ENCODE measurements at places on chromosomes 1 and 21.

DNA sequence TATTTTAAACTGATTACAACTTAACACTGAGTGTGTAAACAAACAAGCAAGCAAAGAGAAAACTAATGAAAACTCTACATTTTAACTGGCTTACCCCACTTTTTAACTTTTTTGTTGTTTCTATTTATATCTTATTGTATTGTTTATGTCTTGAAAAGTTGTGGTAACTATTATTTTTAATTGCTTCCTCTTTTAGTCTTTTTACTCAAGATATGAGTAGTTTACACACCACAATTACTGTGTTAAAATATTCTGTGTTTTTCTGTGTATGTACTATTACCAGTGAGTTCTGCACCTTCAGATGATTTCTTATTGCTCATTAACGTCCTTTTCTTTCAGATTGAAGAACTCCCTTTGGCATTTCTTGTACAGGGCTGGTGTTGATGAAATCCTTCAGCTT lies 4.7 kb upstream of the HHAT start:
- DNase-seq, result no peak

GRCh38 chr21:16323596-16323995 lies 593.8 kb downstream of the USP25 start:
- no peak for DNase-seq

DNA sequence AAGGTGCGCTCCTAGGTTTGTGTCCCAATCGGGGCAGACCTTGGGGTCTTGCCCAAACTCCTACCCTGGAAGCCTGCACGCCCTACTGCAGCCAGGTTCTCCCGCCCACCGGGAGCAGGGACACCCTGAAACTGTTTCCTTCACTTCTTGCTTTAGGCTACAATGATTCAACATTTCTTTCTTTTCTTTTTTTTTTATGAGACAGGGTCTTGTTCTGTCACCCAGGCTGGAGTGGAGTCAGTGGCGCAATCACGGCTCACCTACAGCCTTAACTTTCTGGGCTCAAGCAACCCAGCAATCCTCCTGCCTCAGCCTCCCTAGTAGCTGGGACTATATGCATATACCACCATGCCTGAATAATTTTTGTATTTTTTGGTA lies 75.8 kb downstream of the ITPKB start:
- no peak for DNase-seq

GRCh38 chr1:21909286-21909759 lies 27.8 kb downstream of the HSPG2 start:
- no peak for DNase-seq

DNA sequence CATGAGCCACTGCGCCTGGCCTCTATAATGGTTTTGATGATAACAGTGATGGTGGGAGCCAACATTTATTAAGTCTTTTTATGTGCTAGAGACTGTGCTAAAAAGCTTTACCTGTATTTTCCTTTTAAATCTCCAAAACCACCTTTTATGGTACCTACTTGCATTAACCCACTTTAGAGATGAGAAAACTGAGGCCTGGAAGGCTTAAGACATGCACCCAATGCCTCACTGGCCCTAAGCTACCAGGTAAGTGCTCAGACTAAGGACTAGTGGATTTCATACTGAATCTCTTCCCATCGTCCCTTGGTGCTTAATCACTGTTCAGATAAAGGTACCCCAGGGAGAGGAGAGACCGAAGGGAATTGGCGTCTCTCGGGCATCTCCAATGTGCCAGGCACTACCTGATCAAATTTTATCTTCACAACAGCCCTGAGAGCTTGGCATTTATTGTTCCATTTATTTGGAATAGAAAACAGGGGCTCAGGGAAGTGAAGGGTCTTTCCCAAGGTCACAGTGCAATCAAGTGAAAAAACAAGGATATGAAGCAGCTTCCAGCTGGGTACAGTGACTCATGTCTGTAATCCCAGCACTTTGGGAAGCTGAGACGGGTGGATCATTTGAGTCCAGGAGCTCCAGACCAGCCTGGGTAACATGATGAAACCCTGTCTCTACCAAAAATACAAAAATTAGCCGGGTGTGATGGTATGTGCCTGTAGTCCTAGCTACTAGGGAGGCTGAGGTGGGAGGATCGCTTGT lies 84.2 kb downstream of the LACTBL1 start:
- no peak for DNase-seq

GRCh38 chr21:15289896-15290841 lies 225.4 kb upstream of the NRIP1 start:
- no peak for DNase-seq

- DNase-seq, result no peak
Measured at GRCh38 chr1:59541161-59541560, 244.3 kb downstream of the FGGY start.

- no peak for DNase-seq
Measured at GRCh38 chr1:12475101-12475500, 142.9 kb downstream of the DHRS3 start.

DNA sequence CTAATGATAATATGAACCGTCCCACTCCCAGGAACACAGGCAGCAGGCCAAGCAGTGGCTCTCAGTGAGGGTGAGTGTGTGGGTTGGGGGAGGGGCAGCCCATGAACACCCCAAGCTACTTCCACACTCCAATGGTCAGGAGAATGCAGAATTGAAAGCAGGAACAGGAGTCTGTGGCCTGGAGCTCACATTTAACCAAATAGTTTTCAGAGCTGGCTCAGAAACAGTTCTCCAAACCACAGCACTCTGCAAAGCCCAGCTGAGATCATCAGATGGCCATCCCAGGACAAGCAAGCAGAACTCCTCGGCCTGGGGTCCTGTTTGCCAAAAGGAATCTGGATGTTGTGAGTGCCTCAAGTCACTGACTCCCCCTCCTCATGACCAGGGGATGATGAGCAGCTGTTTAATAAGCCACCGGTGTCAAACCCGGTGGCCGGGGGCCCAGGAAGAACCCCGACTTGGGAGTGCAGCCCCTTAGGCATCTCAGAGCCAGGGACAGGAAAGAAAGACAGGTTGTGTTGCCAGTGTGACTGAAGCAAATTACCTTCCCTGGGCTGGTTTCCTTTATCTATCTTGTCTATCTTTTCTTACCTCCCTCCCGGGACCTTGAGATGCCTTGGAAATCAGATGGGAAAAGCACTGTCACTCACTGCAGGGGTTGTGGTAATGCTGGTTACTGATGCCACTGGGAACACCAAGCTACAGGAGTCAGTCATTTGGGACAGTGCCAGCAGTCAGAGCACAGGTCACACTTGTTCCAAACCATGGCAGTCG lies 20.4 kb downstream of the DEGS1 start:
- no peak for DNase-seq

DNA sequence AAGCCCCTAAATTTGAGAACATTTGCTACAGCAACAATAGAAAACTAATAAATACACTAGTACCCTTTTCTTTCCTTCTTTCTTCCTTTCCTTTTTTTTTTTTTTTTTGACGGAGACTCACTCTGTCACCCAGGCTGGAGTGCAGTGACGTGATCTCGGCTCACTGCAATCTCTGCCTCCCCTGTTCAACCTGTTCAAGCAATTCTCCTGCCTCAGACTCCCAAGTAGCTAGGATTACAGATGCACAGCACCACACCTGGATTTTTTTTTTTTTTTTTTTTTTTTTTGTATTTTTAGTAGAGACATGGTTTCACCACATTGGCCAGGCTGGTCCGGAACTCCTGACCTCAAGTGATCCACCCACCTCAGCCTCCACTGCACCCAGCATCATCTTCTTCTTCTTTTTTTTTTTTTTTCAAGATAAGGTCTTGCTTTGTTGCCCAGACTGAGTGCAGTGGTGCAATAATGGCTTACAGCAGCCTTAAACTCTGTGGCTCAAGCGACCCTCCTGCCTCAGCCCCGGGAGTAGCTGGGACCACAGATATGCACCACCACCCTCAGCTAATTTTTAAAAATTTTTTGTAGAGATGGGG lies 19.6 kb upstream of the CBR3 start:
- no peak for DNase-seq

- DNase-seq, result no peak
Measured at GRCh38 chr1:2134266-2134620, 60.3 kb downstream of the FAAP20 start.

GRCh38 chr1:108961752-108962486 lies 1.4 kb downstream of the CLCC1 start:
- DNase-seq, result no peak

- DNase-seq, result no peak
Measured at GRCh38 chr21:37055271-37055855, 17.5 kb downstream of the PIGP start.

GRCh38 chr1:38025233-38025632 lies 12.7 kb downstream of the UTP11 start:
- DNase-seq, result no peak

- DNase-seq, result no peak
Measured at GRCh38 chr1:183996396-183996795, 41.1 kb downstream of the COLGALT2 start.

DNA sequence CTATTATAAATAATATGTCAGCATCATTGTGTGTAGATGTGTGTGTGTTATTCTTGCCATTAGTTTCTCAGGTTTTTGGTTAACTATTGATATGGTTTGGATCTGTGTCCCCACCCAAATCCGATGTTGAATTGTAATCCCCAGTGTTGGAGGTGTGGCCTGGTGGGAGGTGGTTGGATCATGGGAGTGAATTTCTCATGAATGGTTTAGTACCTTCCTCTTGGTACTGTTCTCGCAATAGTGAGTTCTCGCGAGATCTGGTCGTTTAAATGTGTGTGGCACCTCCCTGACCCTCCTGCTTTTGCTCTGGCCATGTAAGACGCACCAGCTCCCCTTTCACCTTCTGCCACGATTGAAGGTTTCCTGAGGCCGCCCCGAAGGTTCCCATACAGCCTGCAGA lies 9.6 kb upstream of the POFUT2 start:
- DNase-seq, result no peak

GRCh38 chr1:221137666-221138065 lies 258.4 kb downstream of the HLX start:
- DNase-seq, result no peak

DNA sequence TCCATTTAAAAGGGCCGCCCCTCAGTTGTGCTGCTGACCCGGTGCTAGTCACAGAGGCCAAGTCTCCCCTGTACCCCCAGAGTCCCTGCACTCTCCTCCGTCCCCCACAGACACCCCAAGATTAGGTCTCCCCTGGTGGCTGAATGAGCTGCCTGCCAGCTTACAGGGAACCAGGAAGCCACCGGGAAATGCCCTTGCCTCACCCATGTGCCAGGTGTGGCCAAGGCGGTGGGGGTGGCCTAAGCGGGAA lies 32.7 kb downstream of the HSPG2 start:
- DNase-seq, result no peak

DNA sequence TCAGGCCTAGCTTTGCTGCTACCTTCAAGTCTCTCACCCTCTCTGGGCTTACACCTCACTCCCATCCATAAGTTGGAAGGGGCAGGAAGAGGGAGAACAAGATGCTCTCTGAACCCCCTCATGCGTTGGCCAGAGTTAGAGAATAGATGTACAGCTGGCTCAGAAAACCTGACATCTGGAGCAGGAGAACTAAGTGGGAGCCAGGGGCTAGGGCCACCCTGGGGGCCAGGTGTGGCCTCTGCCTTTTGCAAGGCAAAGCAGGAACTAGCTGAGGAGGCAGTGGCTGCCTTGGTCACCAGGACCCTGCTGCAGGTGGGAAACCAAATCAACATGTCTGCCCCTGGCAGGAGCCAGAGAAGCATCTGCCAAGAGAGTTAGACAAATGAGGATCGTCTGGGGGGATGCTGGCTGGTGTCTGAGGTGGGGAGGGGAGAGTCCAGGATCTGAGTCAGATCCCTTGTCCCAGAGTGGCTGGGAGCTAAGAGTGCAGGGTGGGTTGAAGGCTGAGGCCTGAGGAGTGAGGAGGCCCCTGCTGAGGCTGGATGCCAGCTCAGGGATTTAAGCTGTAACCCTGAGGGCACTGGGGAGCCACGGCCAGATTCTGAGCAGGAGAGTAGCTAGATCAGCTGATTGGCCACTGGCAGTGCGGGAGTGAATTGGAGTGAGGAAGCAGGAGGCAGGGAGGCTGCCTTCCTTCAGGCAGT lies 115.0 kb downstream of the EPHB2 start:
- no peak for DNase-seq

DNA sequence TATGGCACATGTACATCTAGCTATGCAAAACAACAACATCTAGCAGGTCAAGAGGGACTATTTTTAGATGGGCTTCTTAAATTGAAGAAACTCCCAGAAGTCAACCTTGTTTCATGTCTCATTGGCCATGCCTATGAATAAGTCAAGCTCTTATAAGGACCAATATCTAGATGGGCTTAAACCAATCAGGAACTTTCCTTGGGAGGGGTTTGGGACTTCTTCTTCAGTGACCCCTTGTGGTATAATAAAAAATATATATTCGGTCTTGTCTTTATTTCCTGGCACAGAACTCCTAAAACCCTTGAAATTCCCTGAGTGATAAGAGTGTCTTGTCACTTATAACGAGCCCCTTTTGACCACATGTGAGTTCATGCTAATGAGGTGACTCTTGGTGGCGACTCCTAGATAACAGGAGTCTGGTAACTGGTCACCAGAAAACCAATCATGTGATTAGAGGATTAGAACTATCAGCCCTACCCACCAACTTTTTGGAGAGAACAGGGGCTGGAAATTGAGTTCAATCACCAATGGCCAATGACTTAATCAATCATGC lies 218.3 kb downstream of the HHIPL2 start:
- DNase-seq, result no peak

DNA sequence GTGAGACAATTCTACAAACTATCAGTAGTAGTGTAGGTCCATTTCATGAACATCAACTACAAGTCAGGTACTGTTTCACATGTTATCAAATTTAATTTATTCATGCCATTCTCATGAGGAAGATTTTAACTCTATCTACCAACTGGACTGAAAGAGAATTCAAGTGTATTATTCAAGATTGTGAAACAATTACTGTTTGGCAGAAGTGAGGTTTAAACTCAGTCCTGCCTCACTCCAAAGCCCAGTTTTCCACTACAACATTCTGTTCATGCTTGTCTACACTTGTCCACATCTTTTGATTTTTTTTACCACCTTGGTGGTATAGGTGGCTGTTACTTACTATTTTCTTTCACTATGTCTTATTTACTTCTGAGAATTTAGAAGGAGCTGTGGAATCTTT lies 272.9 kb downstream of the TGFB2 start:
- no peak for DNase-seq

GRCh38 chr1:115978292-115978941 lies 2.1 kb downstream of the SLC22A15 start:
- no peak for DNase-seq

- DNase-seq, result no peak
Measured at GRCh38 chr1:228956864-228957263, 221.6 kb downstream of the RHOU start.

GRCh38 chr1:16178596-16179497 lies 23.0 kb upstream of the EPHA2 start:
- no peak for DNase-seq

DNA sequence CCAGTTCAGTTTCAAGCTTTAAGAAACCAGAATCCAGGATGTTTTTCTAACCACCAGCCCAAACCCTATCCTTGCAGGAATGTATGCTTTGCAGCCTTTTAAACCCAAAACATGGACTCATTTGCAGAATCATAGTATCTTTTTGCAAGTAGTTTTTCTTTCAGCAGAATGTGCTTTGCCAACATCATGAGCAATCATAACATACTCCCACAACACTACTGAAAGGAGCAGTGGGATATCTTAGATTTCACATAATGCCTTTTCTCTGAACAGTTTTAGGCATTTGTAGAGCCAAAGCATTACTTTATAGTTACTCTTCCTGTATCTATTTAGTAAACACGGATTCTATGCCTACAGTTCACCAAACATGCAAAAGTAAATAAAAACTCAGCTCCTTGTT lies 10.0 kb upstream of the SH2D2A start:
- DNase-seq, result no peak

GRCh38 chr1:232038706-232039677 lies 412.4 kb downstream of the DISC1 start:
- no peak for DNase-seq

GRCh38 chr1:68293609-68294366 lies 61.5 kb upstream of the WLS start:
- DNase-seq, result no peak
